ENCODE measurements at places on chromosomes 12 and 14.

DNA sequence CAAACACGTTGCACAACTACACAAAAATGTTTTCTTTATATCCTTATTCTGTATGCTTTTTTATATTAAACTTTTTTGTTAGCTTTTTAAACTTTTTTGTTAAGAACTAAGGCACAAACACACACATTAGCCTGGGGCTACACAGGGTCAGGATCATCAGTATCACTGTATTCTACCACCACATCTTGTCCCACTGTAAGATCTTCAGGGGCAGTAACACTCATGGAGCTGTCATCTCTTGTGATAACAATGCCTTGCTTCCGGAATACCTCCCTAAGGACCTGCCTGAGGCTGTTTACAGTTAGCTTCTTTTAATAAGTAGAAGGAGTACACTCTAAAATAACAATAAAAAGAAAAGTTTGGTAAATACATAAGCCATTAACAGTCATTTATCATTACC is 42.2 kb downstream of the PLEKHA5 start:
- no peak for DNase-seq

DNA sequence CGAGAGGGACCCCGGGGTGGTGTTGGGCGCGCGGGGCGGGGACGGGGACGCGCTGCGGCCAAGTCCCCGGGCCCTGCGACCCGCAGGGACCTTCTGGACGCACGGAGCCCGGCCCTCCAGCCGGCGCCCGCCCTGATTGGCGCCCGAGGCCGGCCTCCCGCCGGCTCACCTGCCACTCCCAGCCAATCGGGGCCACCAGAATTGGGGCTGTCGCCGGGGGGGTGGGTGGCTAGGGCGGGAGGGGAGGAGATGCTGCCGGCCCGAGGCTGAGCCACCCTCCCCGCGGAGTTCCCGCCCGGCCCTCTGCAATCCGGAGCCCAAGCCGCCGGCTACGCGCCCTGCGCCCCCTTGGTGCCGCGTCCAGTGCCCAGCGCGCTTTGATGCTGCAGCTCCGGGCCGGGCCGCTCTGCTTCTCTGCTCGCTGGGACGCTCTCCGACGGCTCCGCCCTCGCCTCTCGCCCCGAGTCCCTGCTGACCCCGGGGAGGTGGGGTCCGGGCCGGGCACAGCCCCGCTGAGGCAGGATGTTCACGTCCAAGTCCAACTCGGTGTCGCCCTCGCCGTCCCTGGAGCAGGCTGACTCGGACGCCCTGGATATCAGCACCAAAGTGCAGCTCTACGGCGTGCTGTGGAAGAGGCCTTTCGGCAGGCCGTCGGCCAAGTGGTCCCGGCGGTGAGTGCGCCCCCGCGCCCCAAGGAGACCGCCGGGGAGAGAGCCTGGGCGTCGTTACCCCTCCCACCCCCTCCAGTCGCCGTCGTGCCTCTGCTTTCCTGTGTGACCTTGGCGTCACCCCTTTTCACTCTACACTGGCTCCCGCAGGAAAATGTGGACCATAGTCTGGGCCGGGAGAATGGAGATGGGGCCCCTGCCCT is at the start of gene PLEKHD1:
TSS of gene PLEKHD1 (plus strand) at position 285 of the 871 bp plus-strand sequence. CDS start at position 523, 238 bp downstream.
- DNase-seq: no peak

GRCh38 chr14:89221109-89221810 is 195.8 kb downstream of the FOXN3 start:
- peak; percentile 55 for DNase-seq

DNA sequence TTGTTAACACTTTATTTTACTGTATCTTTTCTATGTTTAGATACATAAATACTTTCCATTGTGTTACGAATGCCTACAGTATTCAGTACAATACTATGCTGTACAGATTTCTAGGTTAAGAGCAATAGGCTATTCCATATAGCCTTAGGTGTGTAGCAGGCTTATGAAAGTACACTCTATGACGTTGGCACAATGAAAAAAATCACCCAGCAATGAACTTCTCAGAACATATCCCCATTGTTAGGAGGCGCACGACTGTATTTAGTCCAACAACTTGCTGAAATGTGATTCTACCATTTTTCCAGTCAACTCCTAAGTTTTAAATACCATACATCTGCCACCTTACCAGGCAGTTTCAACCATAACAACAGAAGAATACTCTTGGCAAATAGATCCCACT is 1.8 kb downstream of the PARP11 start:
- no peak for DNase-seq

DNA sequence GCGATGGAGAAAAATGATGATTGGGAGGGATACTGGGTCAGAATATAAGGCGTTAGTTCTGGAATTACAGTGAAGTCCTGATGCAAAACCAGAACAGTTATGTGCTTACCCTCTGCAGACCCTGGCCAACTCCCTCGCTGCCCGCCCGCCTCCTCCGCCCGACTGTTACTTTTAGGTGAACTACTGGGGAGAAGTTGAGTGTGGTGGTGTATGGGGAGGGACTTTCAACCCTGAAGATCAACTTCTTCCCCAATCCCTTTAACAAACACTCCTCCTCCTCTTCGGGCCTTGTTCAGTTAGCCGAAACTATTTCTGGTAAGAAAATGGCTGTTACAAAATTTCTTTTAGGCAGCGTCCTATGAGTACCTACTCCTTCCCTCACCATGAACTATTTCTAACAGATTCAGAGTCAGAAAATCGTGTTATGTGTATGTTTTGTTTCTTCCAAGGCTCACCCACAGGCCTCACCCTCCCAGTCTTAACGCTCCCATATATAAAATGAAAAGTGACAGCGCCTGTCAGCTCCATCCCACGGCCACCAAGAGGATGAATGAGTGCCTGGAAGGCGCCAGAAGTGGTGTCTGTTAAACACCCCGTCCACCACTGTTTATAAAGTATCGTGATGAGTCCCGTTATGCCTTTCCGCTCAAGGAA is 1.3 kb downstream of the FBXO33 start:
- DNase-seq: peak; percentile 11

GRCh38 chr12:6839482-6840201 is 1.1 kb upstream of the GNB3 start:
- no peak for DNase-seq

DNA sequence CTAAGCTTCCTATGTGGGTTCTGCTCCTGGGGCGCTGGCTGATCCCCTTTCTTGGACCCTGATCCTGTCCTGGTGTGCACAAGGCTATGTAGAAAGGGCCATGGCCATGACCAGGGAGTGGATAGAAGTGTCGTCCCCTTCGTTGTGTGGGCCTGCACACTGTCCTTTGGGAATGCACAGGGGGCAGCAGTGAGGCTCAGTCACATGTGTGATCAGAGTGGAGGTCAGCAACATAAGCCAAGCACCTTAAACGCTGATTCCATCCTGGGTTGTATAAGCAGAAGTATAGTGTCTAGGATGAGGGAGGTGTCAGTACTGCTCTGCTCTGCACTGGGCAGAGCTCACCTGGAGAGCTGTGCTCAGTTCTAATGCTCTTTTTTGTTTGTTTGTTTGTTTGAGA is 48.4 kb downstream of the ESRRB start:
- DNase-seq: no peak
